Muscle of arm (tissue), 14 donors: ENCODE measurements at places on chromosomes 6 and 20. TPM values are rescaled to one million over a fixed set of nuclear protein-coding genes. Genes with fewer than 3 reads are reported as not detected.

TGM3 gene
- 0.20 TPM for polyA plus RNA-seq

FAM8A1 gene
- 28.8 TPM for polyA plus RNA-seq

PDYN gene
- 0.09 TPM for polyA plus RNA-seq

EZR gene
- 86.6 TPM for polyA plus RNA-seq

TUBB1 gene
- polyA plus RNA-seq = 0.44 TPM

TBXT gene
- polyA plus RNA-seq = not detected

MUC21 gene
- polyA plus RNA-seq = not detected

HLA-DPB1 gene
- 8.6 TPM for polyA plus RNA-seq

SOBP gene
- polyA plus RNA-seq = 17.4 TPM

ARFGEF2 gene
- polyA plus RNA-seq = 13.3 TPM

SMIM28 gene
- not detected for polyA plus RNA-seq

DNA sequence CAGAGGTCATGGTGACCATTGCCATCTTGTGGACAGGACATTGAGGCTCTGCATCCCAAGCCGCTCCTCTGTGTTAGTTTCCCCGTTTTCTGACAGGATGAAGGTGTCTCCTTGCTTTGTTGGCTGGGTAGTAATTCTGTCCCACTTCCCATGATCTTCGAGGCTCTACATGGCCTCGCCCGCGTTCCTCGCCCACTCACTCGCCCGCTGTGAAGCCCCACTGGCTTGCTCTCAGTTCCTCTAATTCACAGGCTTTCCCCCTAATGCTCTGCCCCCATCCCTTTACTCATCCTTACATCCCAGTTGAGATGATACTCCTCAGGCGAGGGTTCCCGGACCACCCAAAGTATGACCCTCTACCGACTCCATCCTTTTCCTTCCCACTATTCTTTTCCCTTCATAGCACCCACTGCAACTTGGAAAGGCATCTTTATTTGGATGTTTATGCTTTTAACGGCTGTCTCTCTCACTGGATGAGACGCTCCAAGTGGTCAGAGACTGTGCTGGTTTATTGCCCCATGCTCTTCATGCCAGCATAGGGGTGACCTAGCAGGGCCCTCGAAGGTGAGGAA is 511 bp upstream of the SLC35B2 start:
- no peak for DNase-seq

DNA sequence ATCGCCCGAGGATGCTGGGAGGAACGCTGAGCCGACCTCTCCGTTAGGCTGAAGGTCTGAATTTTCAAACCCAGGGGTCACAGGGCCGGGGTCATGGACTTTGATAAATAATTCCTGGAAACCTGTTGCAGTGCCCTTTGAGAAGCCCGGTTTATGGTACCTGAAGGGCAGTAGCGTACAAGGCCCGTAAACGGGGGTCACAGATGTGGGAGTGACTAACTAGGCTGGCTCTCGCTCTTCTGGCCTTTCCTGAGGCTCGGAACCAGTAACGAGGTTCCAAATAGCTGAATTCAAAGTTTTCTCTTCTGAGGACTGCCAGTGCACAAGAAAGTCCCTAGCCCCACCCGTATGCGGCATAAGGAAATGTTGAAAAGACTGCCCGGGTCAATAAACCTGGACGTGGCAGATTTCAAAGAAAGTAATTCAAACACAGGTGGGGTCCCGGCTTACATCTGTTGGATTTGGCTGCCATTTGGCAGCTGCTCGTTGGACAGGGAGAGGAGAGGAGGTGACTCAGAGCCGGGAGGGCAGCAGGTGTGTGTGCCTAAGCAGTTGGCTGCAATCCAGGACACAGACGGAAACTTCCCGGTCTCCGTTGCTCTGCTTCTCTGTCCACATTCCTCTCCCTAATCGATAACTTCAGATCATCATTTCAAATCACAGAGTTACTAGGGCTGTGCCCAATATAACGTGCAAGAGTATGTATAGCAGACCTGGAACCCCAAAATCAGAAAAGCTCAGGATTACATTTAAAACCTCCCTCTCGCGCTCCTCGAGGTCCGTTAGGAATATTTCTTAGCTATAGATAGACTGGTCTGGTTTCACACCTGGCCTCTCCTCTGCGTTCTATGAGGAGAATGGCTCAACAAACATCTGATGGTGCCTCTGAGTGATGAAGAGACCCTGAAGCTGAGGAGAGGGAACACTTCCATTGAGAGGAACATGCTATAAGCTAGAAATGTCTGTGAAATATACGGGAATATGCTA is 765 bp upstream of the GMDS start:
- DNase-seq = peak; percentile 49

DNA sequence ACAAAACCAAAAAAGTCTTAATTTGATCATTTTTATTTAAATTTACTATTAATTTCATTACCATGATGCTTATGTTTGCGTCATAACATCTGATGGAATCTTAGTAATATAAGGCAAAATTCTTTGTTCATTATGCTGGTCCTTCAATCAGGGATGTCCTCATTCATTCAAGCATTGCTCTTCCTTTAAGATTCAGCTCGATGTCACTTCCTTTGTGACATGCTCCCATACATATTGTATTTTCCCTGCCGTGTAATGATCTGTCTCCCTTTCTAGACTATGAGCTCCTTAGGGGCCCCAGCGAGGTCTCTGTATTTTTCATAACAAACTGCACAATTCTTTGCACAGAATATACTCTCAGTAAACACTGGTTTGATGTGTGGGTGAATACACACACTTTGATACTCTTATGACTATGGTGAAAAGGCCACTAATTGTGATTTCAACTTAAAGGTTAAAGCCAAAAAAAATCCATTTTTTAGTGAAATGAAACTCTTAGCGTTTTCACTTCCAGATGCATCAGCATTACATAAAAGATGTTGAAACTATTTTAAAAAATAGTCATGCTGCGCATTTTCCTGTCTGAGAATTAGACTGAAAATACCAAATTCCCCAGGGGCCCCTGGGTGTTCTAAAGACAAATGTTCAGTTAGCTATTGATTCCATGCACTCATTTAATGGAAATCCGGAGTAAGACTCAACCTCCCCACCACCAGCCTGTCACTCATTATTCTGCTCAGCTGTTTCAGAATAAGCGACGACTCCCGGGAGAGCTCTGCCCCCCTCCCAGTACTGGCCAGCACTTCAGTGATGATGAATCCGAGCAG is 169.7 kb downstream of the ATXN1 start:
- no peak for DNase-seq

DNA sequence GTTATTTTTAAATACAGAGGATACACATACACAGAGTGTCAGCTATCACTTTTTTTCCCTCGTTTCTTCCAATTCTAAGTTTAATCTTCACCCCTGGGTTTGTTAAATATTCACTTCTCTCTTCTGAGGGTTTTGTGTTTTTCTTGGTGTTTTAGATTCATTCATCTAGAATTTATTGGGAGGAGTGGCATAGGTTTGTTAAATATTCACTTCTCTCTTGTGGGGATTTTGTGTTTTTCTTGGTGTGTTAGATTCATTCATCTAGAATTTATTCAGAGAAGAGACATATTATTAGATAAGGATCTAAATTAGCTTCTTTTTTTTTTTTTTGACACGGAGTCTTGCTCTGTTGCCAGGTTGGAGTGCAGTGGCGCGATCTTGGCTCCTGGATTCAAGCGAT is 3.9 kb downstream of the GTF2H5 start:
- no peak for DNase-seq

GRCh38 chr6:24394780-24395437 is 7.8 kb upstream of the MRS2 start:
- DNase-seq = no peak

DNA sequence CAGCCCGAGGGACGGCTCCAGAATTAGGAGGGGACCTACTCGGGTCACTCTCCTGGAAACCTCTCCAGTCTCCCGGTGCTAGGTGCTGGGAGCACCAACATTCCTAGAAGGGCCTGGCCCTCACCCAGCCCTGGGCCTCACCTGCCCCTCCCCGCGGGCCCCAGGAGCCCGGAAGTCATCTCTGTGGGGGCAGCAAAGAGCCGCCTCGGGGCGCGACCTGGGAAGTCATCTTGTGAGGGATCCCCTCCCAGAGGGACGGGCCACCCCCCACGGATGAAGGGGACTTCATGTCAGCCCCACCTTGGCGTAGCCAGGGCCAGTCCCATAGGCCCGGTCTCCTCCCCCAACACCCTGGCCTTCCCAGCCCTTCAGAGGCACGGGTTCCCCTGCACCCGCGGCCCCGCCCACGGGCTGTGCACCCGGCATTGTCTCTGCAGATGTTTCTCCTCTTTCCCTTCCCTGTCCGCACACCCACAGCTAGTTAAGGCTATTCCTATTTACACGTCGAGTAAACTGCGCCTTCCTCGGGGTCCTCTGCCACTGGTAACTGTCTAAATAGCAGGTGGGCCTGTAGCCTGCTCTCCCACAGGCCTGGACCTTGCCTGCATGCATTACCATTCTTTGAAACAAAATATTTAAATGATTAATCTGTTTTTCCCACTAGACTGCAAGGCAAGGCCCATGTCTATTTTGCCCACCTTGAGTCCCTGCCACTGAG is 896 bp upstream of the RNASET2 start:
- DNase-seq = peak; percentile 30

GRCh38 chr6:138286698-138287097 is 68.4 kb upstream of the PBOV1 start:
- no peak for DNase-seq

DNA sequence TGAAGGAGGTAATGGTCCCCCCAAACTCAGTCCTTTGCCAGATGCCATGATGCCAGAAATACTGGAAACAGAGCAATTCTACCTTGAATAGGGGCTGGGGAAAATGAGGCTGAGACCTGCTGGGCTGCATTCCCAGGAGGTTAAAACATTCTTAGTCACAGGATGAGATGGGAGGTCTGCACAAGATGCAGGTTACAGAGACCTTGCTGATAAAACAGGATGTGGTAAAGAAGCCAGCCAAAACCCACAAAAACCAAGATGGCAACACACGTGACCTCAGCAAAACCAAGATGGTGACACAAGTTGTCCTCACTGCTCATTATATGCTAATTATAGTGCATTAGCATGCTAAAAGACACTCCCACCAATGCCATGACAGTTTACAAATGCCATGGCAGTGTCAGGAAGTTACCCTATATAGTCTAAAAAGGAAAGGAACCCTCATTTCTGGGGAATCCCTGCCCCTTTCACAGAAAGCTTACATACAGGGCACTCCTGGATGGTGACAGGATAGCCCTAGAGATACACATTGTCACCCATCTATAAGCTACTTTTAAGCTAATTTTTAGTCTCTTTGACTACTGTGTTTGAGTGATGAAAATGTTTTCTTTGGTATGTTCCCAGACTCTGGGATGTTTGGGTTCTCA is 979.7 kb downstream of the TBC1D32 start:
- no peak for DNase-seq

DNA sequence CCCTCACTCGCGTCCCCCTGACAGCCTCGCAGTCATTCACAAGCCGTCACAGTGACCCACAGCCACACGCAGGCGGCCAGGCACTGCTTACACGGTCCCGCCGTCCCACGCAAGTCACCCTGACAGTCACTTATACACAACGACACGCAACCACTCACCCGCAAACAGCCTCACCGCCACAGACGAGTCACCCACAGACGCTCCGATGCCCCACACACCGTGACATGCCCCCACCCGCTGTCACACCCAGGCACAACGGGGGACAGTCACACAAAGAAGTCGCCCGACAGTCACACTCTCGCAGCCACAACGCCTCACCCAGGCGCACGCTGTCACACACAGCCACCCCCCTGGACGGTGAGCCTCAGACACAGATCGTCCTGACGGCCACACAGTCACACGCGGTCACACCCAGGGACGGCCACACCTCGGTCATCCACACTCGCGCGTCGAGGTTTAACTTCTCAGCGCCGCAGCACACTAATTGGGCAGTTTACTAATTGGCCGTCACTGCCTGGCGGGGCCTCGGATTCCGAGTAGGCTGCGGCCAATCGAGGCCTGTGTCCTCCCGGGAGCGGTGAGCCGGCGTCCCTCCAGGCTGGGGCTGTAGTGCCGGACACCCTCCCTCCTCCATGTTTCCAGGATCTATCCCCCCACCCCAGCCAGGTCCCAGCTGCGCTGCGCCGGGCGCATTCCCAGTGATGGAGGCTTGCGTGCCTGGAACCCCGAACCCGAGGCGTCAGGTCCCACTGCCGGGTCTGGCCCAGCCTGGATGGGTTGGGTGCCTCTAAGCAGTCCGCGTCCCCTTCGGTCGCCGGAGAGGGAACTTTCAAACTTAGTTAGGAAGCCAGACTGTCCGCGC is 790 bp downstream of the TOX2 start:
- no peak for DNase-seq

DNA sequence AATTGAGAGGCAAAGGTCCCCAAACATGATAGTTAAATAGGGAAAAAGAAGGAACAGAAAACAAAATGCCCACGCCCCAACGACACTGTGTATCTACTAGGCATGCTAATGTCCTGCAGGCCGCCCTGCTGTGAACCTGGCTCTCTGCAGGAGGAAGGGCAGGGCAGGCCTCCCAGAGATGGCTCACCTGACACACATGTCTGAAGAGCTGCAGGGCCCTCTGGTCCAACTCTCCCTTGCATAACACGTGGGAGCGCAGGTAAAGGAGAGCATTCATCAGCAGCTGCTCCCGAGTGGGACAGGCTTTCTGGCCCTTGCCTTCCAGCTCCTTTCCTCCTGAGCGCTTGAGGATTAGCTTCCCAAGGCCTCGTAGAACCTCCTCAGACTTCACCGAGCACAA is 53.7 kb upstream of the LYRM2 start:
- DNase-seq = no peak

GRCh38 chr20:62040381-62040922 is 25.2 kb downstream of the TAF4 start:
- DNase-seq = no peak

GRCh38 chr20:10659651-10660601 is 13.9 kb downstream of the JAG1 start:
- no peak for DNase-seq

DNA sequence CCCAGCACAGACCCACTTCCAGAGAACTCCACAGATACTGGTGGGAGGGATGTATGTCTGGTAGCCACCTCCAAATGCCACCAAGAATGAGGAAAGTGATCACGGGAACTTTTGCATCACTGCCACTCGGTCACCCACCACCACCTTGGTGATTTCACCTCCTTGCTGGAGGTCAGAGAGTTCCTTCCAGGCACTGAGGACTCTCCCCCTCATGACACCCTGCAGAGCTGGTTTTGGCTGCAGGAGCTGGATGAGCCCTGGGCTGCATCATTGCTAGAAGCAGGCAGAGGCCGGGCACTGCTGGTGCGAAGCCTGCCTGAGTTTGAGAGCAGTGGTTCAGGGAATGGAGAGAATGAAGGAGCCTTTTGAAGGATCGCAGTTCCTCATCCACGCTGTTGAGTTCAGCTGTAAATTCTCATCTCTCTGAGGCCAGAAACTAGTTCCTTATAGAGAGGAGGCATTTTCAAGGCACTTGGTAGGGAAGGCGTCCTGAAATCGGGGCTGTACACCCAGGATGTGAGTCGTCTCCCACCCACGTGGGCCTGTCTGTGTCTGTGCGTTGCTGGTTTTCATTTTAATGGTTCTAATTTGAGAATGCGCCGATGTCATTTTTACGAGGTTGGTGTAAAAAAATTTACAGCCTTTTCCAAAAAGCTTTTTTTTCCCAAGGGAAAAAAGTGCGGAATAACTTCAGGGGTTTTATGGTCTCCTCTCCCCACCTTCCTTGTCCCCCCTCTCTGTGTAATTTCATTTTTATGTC is 25.0 kb downstream of the FOXP4 start:
- no peak for DNase-seq

GRCh38 chr20:59782986-59783640 is 150.3 kb downstream of the SYCP2 start:
- DNase-seq = peak; percentile 54

- DNase-seq = no peak
These were observed 381.7 kb downstream of the BCKDHB start for GRCh38 chr6:80488190-80488589.
